ENCODE measurements at places on chromosomes 6 and 20.
A peak's percentile ranks its signal among the peaks of the same experiment; 100 is the strongest.

DNA sequence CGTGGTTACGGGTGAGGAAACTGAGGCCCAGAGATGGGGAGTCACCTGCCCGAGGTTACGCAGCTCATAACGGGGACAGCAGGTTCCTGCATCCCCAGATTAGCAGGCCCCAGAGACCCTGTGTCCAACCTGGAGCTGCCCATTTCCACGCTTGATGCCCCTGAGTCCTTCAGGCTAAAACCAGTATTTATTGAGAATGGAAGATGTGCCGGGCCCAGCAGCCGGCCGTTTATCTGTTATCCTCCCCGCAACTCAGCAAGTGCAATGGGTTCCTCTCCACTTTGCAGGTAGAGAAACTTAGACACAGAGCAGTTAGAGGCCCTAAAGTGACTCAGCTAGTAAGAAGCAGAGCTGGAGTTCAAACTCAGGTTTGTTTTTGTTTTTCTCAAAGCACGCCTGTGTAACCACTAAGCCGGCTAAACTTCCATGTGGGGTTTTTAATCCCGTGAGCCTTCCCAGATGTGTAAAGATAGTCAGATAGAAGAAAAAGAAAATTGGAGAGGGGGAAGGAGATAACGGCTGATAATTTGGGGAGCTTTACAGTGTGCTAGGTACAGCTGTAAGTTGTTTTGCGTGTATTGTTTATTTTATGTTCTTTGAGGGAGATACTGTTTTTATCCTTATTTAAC is 775 bp downstream of the PFDN4 start:
- peak; percentile 42 for DNase-seq

- DNase-seq: no peak
Measured at GRCh38 chr6:41191569-41191968, 9.4 kb downstream of the TREML2 start.

GRCh38 chr6:156832231-156832647 is 55.1 kb downstream of the ARID1B start:
- no peak for DNase-seq

GRCh38 chr20:19482726-19483125 is 270.3 kb downstream of the SLC24A3 start:
- DNase-seq: no peak

DNA sequence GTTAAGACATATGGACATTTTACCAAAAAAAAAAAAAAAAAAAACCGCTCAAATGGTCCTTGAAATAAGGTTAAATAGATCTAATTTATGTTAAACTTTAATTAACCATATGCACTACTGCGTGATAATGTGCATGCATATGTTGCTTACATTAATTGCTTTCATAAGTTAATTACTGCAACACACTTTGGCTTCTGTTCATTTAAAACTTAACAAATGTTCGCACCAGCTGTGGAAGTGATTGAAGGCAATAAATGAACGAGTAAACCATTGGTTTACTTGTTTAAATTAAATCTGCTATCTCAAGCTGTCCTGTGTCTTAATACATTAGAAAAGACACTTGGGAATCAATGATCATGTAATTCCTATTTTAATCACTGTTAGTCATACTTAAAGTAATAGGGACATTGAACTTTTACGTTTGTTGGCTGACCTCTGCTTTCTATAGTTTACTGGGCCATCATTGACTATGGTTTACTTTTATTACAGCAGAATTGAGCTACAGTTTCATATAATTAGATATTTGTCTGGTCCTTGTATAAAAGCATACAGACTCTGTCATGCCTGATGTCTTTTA is 294.7 kb downstream of the KHDC1L start:
- DNase-seq: no peak

DNA sequence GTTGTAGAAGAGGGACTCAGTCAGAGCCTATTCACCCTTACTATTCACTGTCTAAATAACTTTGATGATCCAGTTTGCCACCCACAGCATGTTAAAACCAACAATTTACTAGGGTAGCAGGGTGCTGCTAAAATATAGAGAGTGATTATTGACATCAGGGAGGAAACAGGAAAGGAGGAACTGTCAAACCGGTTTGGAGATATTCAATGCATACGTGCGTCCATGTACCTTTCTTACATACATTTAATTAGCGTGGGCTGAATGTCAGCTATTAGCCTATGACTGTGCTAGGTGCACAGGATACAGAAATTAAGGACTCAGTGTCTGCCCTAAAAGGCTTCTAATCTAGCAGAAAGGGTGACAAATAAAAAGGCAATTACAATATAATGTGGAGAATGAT is 57.2 kb downstream of the IL20RA start:
- no peak for DNase-seq

GRCh38 chr20:51752343-51752951 is 15.7 kb downstream of the ATP9A start:
- DNase-seq: peak; percentile 89

- peak; percentile 41 for DNase-seq
Measured at GRCh38 chr20:39190666-39191570, 228.8 kb downstream of the DHX35 start.

DNA sequence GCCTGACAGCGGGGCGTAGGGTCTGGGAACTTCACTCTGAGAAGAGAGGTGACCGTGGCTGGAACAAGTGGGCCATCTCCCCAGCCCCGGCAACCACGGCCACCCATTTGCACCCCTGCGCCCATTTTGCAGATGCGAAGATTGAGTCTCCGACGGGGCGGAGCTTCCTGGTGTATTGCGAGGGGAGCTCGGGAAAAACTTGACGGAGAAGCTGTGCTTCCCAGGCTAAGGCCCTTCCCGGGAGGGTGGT is 653 bp downstream of the ZNF335 start:
- DNase-seq: no peak

DNA sequence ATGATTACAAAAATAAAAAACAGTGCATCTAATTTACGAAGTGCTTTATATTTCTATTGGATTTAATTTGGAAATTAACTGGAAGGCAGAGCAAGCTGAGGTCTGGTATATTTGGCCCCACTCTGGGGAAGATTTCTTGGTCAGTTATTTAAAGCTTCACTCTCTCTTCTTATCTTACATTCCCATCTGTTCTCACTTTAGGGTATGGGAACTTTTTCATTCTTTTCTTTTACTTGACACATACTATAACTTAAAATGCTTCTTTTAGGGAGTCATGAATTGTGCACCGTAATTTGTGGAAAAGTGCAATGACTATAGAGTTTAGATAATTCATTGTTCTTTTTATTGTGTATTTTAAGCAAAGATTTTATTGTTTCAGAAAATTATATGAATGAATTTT is 170.4 kb downstream of the BCKDHB start:
- no peak for DNase-seq

DNA sequence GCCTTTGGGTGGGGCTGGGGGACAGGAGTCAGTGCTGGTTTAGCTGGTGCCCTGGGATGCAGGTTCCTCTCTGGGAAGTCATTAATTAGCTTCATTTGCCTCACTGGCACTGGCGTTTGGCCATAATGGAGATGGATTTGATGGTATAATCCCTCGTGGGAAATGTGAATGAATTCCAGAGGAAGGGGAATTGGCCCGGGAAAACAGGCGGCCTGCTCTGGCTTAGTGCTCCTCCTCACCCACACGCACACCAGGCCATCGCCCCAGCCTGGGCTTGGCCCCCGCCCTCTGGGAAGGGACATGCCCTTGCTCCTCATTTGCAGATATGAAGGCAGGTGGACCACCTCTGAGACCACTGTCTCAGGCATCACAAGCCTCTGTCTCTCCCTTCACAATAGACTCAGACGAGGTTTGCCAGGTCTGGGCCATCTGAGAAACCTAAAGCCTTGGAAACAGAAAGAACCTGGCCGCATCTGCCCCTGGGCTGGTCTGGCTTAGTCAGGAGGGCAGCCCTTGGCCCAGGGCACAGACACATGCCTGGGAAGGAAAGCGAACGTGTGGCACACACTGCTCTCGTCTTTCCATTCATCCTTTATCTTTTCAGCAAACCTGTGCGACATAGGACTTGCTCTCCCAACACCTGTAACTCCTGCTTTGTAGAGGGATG is 199.2 kb upstream of the CDH4 start:
- no peak for DNase-seq

- DNase-seq: no peak
Measured at GRCh38 chr20:17504066-17504897, 26.9 kb downstream of the BFSP1 start.

- DNase-seq: no peak
Measured at GRCh38 chr6:24089736-24090135, 36.3 kb upstream of the NRSN1 start.

GRCh38 chr6:31900917-31901414 is 920 bp downstream of the ZBTB12 start:
- no peak for DNase-seq

DNA sequence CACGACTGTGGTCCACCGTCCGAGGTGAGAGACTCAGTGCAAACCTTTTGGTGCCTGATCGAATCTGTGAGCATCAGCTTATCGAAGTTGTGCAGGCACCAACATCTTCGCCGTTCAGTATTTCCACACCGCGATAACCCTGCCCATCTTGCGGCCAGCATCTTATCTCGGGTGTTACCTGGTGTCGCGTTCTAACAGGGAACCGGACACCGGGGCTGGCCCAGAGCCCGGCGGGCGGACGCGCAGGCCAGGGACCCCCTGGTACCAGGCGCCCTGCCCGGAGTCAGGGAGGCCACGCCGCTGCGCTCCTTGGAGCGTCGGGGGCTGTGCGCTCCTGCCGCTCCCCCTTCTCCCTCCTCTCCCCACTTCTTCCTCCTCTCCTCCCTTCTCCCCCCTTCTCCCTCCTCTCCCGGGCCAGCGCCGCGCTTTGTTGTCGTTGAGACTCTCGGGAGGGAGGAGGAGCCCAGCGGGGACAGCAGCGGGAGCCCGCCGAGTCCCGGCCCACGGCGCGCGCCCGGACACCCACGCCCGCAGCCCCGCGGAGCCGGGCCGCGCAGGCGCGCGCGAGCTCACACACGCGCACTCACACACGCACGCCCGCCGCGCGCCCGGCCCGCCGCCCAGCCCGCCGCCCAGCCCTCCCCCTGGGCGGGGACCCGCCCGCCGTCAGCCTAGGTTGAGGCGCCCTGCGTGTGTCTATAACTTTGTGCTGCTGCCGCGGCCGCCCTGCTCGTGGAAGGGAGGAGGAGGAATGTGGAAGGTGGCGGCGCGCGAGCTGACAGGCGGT is 1.4 kb upstream of the FOXO3 start:
- peak; percentile 53 for DNase-seq

DNA sequence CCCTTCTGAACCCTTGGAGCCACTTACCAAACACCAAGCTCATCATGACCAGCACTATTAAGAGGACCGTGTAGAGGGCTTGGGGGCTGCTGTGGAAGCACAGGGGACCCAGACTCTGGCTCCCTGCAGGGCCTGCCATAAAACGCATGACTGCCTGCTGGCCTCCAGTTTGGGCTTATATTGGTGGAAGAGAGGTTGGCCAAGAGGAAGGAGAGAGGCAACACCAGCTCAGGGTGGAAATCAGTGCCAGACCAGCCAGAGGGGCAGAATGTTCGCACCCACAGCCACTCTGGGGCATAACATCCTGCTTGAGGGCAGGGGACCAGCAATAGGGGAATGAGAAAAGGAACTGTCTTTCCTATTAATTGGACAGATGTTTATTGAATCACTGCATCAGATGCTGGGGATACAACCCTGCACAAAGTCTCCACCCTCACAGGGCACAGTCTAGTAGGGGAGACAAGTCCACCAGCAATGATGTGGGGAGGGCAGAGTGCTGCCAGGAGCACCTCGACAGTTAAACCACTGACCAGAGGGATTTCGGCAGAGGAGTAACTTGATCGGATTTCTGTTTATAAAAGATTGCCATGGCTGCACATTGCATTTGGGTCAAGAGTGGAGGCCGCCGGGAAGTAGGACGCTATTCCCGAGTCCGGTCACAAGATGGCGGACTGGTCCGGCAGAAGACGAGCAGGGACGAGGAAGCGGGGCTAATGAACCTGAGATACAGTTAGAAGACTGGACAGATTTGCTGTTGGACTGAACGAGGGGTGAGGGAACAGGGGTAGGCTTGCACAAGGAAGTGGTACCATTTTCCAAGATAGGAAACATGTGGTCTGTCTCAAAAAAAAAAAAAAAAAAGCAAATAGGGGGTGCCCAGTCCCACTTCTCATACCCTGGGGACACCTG is at the start of gene LY6G5C:
Gene LY6G5C, minus strand, starts transcription at position 842 of the 909 bp plus-strand sequence. Its CDS starts 694 bp downstream, at position 148.
- peak; percentile 52 for DNase-seq

- peak; percentile 95 for DNase-seq
Measured at GRCh38 chr20:23622839-23623343, 14.9 kb downstream of the CST3 start.

GRCh38 chr6:399785-400534 is 8.4 kb downstream of the IRF4 start:
- no peak for DNase-seq

GRCh38 chr6:8633762-8634161 is 198.4 kb upstream of the SLC35B3 start:
- DNase-seq: no peak

DNA sequence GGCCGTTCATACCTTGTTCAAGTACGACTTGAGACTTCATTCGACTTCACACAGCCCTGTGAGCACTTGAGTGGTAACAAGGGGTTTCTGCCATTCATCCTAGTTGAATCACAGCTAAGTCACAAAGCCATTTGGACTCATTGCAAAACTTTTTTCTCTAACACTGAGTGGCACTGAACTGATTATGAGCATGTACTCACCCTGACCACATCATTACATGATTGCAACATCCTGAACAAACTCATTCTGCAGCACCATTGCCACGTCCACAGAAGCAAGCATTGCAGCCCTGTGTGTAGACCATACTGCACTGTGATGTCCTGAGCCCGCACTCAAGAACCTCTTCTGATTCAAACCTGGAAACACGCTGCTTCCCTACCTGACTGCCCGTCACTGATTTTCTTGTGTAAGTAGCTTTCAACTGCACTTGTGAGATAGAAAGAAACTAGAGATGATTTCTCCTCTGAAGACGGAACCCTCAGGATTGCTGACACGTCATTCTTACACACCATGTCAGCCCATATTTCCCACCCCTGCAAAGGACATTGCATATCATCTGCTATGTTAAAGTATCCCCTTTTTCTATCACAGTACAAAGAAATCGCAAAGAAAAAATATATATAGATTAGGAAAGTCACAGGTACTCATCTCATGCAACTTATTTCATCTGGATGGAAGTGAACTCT is 81.6 kb downstream of the C6orf118 start:
- DNase-seq: no peak

GRCh38 chr6:15595461-15596173 is 67.2 kb downstream of the DTNBP1 start:
- DNase-seq: no peak

DNA sequence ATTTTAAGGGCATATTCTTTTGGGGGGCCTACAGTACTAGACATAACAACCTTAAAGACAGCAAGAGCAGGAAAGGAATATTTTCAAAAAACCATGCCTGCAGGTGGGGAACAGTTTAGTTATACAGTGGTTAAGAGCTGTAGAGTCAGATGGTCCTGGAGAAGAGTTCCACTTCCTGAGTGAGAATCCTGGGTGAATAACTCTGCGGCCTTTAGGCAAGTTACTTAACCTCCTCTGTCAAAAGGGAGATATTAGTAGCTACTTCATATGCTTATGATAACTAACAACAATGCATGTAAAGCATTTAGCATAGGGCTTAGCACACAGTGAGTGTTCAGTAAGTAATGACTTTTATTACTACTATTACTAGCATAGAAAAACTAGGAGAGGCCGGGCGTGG is 119.2 kb upstream of the TAB2 start:
- no peak for DNase-seq

- peak; percentile 41 for DNase-seq
Measured at GRCh38 chr20:37282556-37282955, 6.9 kb upstream of the MANBAL start.
